Activated CD8-positive, alpha-beta T cell treated with anti-CD3 and anti-CD28 coated beads for 36 hours (primary cell): ENCODE measurements at places on chromosomes 16 and 17. TPM values are rescaled to one million over a fixed set of nuclear protein-coding genes. Genes with fewer than 3 reads are reported as not detected.

DNA sequence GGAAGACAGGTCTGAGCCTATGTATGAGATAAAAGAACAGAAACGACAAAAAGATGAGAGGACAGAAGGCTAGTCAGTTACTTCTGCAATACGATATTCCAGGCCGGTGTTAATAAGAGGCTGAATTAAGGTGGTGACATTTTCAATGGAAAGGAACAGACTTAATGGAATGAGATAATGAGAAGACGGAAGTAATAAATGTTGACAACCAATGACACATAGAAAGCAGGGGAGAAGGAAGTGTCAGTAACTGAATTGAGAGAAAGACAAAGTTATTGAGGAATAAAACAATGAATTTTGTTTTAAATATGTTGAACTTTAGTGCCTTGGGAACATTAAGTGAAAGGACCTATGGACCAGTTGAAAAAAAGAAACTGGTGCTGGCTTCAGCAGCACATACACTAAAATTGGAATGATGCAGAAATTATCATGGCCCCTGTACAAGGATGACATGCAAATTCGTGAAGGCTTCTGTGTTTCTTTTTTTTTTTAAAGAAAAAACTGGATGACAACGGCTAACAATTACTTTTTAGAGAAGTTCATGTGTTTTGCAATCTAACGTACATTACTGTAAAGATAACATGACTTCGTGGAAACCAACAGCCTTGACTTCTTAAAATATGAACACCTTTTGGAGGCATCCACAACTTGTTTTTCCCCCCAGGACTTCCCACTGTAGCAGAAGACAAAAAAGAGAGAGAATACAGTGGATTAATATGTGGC lies 18.5 kb upstream of the CPD start:
- peaks cover 3% of the 10 kb centered on the region for H3K36me3 ChIP-seq
- no peak overlapping the region for H3K4me3 ChIP-seq
- no peak overlapping the region for H3K27ac ChIP-seq
- no peaks in the 10 kb centered on the region for H3K27me3 ChIP-seq
- no peak for DNase-seq

- peaks cover 22% of the 10 kb centered on the region for H3K27me3 ChIP-seq
- H3K27ac ChIP-seq: no peak overlapping the region
- H3K4me3 ChIP-seq: no peak overlapping the region
- H3K36me3 ChIP-seq: no peaks in the 10 kb centered on the region
Observed at GRCh38 chr16:24367186-24367710, 111.1 kb downstream of the CACNG3 start.

GRCh38 chr16:31067342-31067741 lies 6.7 kb downstream of the ZNF668 start:
- peaks cover 15% of the 10 kb centered on the region for H3K36me3 ChIP-seq
- H3K4me3 ChIP-seq: no peak overlapping the region
- H3K27me3 ChIP-seq: no peaks in the 10 kb centered on the region
- DNase-seq: no peak
- no peak overlapping the region for H3K27ac ChIP-seq

DNA sequence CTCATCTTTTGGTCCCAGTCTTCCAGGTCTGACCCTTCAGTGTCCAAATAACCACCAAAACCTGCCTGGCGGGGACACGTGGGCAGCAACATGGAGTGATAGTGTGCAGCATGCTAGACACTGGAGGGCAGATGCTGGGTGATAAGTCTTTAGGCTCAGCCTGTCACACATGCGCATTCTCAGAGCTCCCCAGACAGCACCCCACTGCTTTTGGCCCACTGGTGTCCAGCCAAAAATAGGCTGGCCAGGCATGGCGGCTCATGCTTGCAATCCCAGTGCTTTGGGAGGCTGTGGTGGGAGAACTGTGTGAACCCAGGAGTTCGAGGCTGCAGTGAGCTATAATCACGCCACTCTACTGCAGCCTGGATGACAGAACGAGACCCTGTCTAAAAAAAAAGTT lies 12.3 kb downstream of the GINS2 start:
- no peaks in the 10 kb centered on the region for H3K27me3 ChIP-seq
- no peak overlapping the region for H3K27ac ChIP-seq
- no peak overlapping the region for H3K4me3 ChIP-seq
- no peak for DNase-seq
- H3K36me3 ChIP-seq: peaks cover 40% of the 10 kb centered on the region

DNA sequence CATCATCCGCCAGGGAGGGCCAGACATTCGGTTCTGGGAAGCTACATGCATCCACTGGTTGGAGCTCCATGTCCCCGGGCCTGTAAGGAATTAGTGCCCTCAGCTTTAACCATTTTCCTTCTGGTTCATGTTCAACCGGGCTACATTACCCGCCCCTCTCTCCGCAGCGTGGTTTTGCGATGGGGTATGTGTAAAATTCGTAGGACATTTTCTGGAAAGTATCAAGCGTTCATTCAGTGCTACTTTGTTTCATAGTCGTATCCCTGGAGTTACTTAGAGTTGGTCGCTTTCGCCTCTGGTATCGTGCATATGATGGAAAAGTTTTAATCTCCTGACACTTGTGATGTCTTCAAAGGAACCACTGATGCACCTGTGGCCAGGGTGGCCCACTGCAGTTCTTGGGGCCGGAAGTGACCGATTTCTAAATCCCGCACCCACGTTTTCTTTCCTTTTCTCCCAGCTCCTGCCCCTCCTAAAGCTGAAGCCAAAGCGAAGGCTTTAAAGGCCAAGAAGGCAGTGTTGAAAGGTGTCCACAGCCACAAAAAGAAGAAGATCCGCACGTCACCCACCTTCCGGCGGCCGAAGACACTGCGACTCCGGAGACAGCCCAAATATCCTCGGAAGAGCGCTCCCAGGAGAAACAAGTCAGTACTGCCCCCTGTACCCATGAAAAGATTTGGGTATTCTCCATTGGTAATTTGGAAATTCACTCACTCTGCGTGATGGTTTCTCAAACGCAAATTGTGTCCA lies 637 bp downstream of the RPL23A start:
- peak overlapping the region; percentile 99 for H3K27ac ChIP-seq
- H3K27me3 ChIP-seq: peaks cover 11% of the 10 kb centered on the region
- H3K4me3 ChIP-seq: peak overlapping the region; percentile 100
- H3K4me1 ChIP-seq: peaks cover 40% of the 10 kb centered on the region
- DNase-seq: peak; percentile 58

- H3K4me1 ChIP-seq: peaks cover 34% of the 10 kb centered on the region
- no peak for DNase-seq
- peaks cover 26% of the 10 kb centered on the region for H3K36me3 ChIP-seq
- H3K27ac ChIP-seq: peak overlapping the region; percentile 94
Observed at GRCh38 chr17:50708050-50709000, 611 bp upstream of the ANKRD40 start.

GRCh38 chr16:82605863-82606620 lies 20.7 kb upstream of the CDH13 start:
- H3K27me3 ChIP-seq: peaks cover 10% of the 10 kb centered on the region
- no peak for DNase-seq
- no peaks in the 10 kb centered on the region for H3K36me3 ChIP-seq
- no peak overlapping the region for H3K4me3 ChIP-seq
- H3K27ac ChIP-seq: no peak overlapping the region
- no peaks in the 10 kb centered on the region for H3K4me1 ChIP-seq

The CACNG1 gene
- total RNA-seq: not detected

The HP gene
- not detected for total RNA-seq

The USP32 gene
- 26.5 TPM for total RNA-seq

The AGRP gene
- not detected for total RNA-seq

The HBA2 gene
- not detected for total RNA-seq
